GM23248 (cell line): ENCODE measurements at places on chromosomes 6 and 20. TPM values are rescaled to one million over a fixed set of nuclear protein-coding genes. Genes with fewer than 3 reads are reported as not detected.

Gene GHRH
- not detected in 2 replicates for polyA plus RNA-seq

Gene CD93
- 0.03 TPM in 1 of 2 replicates, not detected in the other for polyA plus RNA-seq

Gene HSPA1A
- 67.5 and 76.3 TPM in 2 replicates for polyA plus RNA-seq

Gene WFDC10B
- not detected in 2 replicates for polyA plus RNA-seq

Gene PEX7
- 9.4 and 10.7 TPM in 2 replicates for polyA plus RNA-seq

Gene LY6G6D
- polyA plus RNA-seq = not detected in 2 replicates

Gene EIF2S2
- polyA plus RNA-seq = 109 and 114 TPM in 2 replicates

Gene CPXM1
- 0.08 TPM in 1 of 2 replicates, not detected in the other for polyA plus RNA-seq

Gene WTAP
- 87.8 and 89.8 TPM in 2 replicates for polyA plus RNA-seq

Gene HEY2
- 0.13 TPM in 1 of 2 replicates, not detected in the other for polyA plus RNA-seq

Gene TNXB
- 5.2 TPM in 2 replicates for polyA plus RNA-seq

Gene OTOR
- polyA plus RNA-seq = not detected in 2 replicates

Gene CYP21A2
- not detected in 2 replicates for polyA plus RNA-seq

Gene EPHA7
- polyA plus RNA-seq = not detected in 2 replicates

Gene CALHM6
- polyA plus RNA-seq = 1.6 and 1.7 TPM in 2 replicates

Gene C20orf144
- polyA plus RNA-seq = 0.25 and 0.41 TPM in 2 replicates

DNA sequence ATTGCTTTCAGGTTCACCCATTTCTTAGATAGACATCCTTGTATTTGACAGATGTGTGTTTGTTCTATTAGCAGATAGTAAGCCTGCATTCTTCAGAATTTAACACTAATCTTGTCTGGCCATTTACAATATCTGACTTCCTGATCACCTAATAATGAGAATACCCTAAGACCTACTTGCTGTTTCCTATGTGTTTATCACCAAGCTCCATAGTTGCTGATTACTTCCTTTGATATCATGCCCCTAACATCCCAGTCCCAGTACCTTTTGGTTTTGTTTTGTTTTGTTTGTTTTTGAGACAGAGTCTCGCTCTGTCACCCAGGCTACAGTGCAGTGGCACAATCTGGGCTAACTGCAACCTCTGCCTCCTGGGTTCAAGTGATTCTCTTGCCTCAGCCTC, 143.6 kb upstream of the DST start:
- no peak for DNase-seq

- DNase-seq = peak; percentile 51
Measured at GRCh38 chr6:16836144-16836981, 75.1 kb upstream of the ATXN1 start.

DNA sequence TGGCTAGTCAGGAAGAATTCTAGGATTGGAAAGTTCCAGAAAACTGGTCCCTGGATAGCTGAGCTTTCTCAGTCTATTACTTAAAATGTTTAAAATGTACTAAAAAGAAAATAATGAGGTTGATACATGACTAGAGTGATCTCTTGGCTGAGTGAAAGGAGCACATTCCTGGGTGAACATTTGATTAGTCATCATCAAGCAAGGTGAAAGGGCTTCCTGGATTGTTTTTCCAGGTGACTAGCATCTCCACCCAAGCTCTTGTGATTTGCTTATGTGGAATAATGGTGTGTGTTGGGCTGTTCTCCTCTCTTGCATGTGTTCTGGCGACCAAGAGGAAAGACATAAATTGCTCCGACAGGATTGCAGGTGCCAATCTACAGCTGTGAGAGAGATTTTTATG, 42.9 kb downstream of the PKIB start:
- no peak for DNase-seq

GRCh38 chr6:114534813-114535212, 192.0 kb upstream of the HS3ST5 start:
- no peak for DNase-seq

- no peak for DNase-seq
Measured at GRCh38 chr6:9943986-9944385, 470.9 kb downstream of the TFAP2A start.

GRCh38 chr6:112682071-112682470, 334.9 kb downstream of the RFPL4B start:
- DNase-seq = no peak

GRCh38 chr6:44225579-44226325, 2.4 kb downstream of the SLC29A1 start:
- no peak for DNase-seq

DNA sequence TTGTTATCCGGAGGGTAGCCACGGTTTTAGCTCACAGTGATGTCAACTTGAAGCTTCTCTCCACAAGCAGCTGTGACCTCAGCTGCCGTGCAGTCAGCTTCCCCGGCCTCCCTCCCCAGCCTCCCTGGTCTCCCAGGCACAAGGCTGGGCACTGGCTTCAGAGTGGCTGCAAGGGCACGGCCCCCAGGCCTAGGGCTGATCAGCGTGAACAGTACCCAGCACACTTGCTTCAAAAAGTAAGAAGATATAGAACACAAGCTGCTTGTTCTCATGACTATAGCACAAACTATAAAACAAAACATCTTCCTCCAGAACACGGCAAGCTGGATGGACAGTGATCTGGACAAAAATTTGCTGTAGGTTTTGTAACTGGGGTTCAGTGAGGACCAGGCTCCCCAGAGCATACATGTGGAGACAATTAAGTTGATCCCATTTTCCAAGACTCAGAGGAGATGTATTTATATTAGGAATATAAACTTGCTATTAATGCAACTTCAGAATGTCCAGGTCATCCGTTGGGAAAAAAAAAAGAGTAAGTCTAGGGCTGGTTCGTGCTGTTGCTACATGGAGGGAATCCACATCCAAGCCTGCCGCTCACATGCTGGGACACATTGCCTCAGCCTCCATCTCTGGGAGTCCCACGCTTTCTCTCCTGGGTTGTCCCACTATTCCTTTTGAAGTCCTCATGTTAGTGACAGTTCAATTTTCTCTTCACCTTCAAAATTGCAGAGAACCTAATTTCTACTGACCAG, 199.4 kb upstream of the THBS2 start:
- DNase-seq = peak; percentile 43

DNA sequence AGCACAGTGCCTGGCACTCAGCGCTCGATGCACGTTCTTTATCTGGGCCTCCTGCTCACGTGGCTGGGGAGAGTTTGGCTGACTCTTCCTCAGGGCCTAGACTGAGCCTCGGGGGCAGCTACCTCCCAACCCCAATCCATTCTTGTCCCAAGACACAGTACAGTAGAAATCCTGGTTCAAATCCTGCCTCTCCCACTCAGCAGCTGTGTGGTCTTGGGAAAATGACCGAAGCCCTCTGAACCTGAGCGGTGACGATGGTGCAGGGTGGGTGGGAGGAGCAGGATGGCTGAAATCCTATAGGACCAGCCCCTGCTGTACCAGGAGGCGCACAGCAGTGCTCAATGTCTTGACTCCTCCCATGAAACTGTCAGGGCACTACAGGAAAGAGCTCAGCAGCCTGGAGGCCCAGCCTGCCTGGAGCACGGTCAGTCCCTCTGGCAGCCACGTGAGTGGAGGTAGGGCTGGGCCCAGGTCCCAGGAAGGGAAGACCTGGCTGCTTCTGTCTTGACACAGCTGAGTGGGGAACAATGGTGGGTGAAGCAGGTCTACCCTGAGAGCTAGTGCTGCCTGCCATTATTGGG, 31.5 kb downstream of the PDRG1 start:
- no peak for DNase-seq

GRCh38 chr6:106643061-106643460, 13.7 kb downstream of the QRSL1 start:
- DNase-seq = peak; percentile 38

DNA sequence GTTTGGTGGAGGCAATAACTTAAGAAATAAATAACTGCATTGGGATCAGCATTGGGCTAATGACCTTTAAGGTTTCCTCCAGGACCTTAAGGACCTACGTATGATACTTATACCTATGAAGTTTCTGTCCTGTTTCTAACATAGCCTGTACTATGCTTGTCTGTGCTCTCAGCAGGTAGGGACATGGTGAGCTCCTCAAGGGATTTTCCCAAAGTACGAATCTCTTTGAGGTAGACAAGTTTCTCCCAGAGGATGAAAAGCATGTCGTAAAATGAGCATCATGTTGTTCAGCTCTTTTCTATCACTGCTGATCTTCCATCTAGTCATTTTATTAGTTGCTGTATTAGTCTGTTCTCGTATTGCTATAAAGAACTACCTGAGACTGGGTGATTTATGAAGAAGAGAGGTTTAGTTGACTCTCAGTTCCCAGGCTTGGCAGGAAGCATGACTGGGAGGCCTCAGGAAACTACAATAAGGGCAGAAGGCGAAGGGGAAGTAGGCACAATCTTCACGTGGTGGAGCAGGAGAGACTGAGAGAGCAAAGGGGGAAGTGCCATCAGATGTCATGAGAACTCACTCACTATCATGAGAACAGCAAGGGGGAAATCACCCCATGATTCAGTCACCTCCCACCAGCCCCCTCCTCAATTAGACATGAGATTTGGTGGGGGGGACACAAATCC, 77.8 kb upstream of the TGM3 start:
- DNase-seq = no peak

GRCh38 chr6:166169549-166170421, 2.1 kb upstream of the TBXT start:
- DNase-seq = no peak

DNA sequence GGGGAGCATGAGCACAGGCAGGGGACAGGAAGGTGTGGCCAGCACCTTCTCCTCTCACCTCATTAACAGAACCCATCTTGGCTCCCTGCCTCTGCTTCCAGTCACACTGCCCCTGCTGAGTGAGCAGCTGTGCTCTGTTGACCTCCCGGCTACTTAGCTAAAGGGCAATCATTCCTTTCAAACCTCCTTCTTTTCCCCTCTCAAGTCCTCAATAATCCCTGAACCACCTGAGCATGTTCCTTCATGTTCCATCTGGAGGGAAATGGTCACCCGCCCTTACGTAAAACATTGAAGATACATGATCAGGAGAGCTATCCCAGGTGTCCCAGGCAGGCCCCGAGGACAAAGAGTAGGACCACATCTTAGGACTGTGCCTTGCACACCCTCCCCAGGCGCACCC, 21.7 kb upstream of the MRPS10 start:
- no peak for DNase-seq

DNA sequence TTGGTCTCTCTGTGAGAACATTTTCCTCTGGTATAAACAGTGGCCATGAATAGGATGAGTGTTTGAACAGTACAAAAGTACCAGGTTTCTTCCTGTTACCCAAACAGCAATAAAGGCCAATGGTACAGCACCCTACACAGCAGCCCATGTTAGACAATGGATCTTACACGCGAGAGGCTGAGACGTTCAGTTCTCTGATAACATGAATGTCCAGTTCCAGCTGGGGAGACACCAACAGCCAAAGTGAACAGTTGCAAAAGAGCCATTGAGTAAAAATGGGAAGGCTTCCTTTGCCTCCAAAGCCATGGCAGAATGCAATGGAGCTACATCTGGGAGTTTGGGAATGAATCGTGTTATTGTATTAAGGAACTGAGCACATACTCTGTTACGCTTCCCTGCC, 246.8 kb upstream of the SGK1 start:
- no peak for DNase-seq

- no peak for DNase-seq
Measured at GRCh38 chr6:2948228-2949025, 22.9 kb downstream of the SERPINB6 start.

- DNase-seq = peak; percentile 93
Measured at GRCh38 chr6:71473926-71474325, 185.3 kb downstream of the OGFRL1 start.

DNA sequence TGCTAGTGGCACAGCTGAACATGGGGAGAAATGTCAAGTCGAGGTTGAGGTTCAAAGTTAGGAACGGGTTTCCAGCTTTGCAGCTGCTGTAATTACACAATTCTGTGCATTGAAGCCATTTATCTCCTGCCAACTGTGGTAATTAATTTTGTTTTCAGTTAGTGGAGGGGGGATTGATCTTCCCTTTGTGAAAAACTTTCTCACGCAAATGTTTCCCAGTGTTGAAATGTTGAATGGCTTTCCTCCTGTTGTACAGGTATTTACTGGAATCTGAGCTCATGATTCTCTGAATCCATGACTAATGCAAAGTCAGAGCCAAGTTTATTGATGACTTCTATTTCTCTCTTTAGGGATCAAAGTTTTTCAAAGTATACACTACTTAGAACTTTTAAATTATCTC, 198.4 kb upstream of the SLC35B3 start:
- no peak for DNase-seq

GRCh38 chr20:36540551-36541211, 638 bp upstream of the MYL9 start:
- DNase-seq = no peak

GRCh38 chr20:50710492-50711063, 19.2 kb upstream of the RIPOR3 start:
- peak; percentile 85 for DNase-seq

GRCh38 chr20:40814631-40814960, 125.6 kb upstream of the MAFB start:
- DNase-seq = no peak

GRCh38 chr20:57478176-57478575, 46.8 kb downstream of the CTCFL start:
- no peak for DNase-seq

DNA sequence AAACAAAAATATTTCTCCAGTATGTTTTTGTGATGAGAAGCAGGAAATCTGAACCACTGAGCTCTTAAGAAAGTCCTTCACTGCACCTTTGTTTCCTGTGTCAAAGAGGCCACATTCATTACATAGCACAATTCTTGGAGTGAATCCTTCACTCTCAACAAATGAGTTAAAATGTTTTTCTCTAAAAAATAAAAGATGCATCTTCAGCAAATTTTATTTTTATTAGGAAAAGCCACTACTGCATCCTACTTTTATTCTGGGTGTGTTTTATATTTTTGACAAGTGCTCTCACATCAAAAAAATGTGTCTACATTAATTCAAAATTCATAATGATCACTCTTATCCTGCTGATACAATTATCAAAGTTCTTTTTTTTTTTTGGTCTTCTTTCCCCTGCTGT, 76.3 kb downstream of the PLCB4 start:
- no peak for DNase-seq

DNA sequence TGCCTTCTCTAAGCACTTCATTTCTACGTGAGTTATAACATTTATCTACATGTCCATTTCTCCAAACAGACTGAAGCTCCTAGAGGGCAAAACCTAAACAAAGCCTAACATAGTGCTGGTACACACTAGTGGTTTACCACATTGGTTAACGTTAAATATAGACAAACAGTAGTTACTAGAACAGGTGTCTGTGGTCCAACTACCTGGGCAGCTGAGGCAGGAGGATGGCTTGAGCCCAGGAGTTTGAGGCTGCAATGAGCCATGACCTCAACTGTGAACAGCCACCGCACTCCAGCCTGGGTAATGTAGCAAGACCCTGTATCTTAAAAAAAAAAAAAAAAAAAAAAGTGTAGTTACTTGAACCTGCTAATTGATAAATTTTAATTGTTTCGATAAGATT, 26.5 kb downstream of the PTPRK start:
- no peak for DNase-seq

GRCh38 chr6:125269328-125269985, 32.3 kb downstream of the HDDC2 start:
- DNase-seq = no peak

GRCh38 chr6:72589096-72589495, 32.8 kb upstream of the KCNQ5 start:
- no peak for DNase-seq

- peak; percentile 64 for DNase-seq
Measured at GRCh38 chr6:89242574-89243330, 25.6 kb upstream of the GABRR1 start.

GRCh38 chr6:53735896-53736295, 58.9 kb upstream of the LRRC1 start:
- no peak for DNase-seq

- peak; percentile 84 for DNase-seq
Measured at GRCh38 chr6:136069119-136069518, 181.0 kb downstream of the MTFR2 start.
